NCI-H1105 (cell line): ENCODE measurements at places on chromosomes 12 and 14.
A peak's percentile ranks its signal among the peaks of the same experiment; 100 is the strongest.

DNA sequence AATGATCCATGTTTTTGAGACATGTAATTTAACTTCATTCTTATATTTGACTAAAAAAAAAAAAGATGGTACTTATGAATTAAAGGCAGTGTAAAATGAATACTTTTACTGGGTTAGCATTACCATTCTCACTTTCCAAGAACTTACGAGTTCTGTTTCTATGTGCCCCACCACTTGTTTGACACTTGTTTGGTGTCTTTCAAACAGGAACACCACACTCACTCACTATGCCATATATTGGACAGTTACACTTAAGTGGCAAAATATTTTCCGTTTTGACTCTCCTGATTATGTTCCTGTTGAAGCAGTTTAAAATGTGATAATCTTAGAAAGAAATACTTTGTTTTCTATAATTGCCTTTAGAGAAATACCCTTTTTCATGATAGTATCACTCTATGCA, 56.6 kb upstream of the ATXN7L3B start:
- DNase-seq: no peak

DNA sequence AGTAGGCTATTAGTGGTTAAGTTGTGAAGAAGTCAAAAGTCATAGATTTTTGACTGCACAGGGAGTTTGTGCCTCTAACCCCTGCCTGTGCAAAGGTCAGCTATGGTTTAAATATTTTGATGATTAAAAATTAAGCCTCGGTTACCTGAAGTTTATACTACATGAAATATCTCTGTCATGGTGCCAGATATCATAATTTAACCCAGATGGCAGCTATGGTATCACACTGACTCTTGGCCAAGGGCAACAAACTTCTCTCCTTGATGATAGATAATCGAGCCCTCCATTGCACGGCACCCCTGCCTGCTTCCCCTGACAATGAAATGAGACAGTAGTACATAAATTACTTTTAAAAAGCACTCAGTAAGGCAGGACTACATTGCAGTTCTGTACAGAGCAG, 80.8 kb downstream of the SLC35F4 start:
- no peak for DNase-seq

GRCh38 chr14:99426813-99427346, 53.8 kb downstream of the SETD3 start:
- no peak for DNase-seq

DNA sequence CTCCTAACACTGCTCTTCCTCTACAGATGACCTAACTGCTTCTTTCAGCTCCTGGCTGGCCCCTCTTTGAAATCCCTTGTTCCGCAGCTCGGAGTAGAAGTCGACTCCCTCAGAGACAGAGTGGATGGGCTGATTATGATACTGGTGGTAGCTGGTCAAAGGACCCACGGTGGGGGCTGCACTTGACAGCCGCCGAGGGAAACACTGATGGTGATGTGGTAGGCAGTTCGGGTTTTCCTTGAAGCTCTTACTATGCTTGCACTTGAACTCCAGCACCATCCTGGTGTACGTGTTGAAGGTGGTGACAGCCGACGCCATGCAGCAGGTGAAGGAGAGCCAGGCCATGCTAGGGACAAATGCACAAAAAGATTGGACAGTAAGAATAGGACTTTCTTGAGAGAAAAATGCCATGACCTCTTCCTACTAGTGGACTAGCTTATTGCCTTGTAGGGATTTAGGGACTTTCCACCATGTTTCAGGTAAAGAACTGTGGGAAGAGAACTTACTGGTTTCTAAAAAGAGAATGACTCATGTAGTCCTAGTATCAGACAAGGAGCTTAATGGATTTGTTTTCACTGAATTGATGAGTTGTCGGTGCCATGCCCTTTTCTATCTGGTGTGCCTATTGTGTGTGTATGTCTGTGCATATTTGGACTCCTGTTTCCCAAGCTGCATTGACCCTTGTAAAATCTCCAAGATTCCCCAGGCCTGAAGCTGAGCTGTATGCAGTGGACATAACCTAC, 18.4 kb downstream of the GSG1 start:
- no peak for DNase-seq

GRCh38 chr14:47252802-47253201, 422.6 kb downstream of the MDGA2 start:
- no peak for DNase-seq

GRCh38 chr14:51701951-51702350, 50.2 kb downstream of the FRMD6 start:
- no peak for DNase-seq

- DNase-seq: no peak
Observed at GRCh38 chr14:67050896-67051295, 138.3 kb upstream of the GARIN2 start.

- DNase-seq: no peak
Observed at GRCh38 chr12:66270613-66271012, 31.7 kb upstream of the HELB start.

GRCh38 chr14:25122211-25122610, 72.3 kb upstream of the STXBP6 start:
- DNase-seq: no peak

DNA sequence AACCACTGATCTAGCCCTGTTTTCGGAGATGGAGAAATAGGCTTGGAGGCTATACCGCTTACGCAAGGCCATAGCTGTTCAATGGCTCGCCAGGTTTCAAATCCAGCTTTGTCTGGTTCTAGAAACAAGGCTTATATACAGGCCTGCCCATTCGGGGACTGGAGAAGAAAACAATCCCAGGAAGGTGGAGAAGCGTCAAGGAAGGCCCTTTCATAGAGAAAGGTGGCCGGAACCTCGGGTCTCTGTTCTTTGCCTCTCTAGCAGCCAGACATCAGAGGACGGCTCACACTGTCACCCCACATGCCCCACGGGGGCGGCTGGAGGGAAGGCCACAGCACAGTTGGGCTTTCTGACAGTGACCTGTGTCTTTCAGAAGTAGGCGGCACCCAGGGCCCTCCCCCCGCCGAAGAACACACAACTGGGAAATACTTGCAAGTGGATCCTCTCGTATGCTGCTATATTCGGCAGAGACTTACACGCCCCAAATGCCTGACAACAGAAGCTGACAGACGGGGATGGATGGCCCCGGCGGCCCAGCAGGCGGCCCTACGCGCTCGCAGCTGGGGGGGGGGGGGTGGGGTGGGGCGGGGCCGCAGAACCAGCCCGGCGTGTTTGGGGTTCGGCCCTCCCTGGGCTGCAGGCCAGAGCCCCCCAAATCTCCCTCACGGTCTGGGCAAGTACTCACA, 4.5 kb upstream of the SETD1B start:
- peak; percentile 77 for DNase-seq

DNA sequence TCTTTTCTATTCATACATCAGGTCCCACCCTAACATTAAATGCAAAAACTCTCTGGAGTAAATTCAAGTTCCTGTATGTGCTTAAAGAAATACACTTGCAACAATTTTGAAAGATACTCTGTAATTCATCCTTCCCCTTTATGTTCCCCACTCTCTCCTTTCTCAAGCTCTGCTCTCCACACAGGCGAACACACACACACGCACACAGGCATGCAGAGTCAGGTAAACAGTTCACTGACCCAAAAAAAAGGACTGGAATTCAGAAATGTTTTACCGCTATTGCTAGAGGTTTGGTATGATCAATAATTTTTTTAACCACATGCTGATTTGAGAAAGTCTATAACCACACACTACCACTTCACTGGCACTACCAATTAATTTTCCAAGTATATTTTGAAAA, 152.4 kb upstream of the TMCC3 start:
- no peak for DNase-seq

- DNase-seq: no peak
Observed at GRCh38 chr12:23945249-23945648, 4.2 kb downstream of the SOX5 start.

GRCh38 chr12:99997806-99998205, 13.1 kb upstream of the ANKS1B start:
- DNase-seq: no peak

DNA sequence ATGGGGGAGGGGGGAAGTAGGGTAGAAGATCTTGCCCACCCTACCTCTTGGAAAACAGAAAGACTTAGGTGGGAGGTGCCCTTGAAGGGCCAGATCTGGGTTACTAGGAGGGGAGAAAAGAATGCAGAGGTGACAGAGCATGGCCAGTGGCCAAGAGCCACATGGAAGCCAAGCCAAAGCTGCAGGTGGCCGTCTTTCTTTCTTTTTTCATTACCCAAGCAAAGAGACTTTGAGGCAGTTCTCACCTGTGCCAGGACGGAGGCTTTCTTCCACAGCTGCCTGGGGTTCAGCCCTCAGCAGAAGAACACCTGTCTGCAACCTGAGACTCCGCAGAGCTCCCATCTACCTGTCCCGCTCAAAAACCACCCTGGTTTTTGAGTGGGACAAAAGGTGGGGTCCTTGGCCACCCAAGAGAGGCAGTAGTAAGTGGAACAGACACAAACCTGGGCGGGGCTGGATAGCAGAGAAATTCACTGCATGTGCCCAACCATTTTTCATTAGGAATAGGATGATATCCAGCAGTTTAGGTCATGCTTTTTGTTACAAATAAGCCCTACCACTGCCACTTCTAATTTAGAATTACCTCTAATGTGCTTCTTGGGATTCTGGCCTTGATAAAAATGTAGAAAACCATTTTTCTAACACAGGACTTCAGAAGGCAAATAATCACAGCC, 116.5 kb downstream of the DYRK2 start:
- peak; percentile 80 for DNase-seq

DNA sequence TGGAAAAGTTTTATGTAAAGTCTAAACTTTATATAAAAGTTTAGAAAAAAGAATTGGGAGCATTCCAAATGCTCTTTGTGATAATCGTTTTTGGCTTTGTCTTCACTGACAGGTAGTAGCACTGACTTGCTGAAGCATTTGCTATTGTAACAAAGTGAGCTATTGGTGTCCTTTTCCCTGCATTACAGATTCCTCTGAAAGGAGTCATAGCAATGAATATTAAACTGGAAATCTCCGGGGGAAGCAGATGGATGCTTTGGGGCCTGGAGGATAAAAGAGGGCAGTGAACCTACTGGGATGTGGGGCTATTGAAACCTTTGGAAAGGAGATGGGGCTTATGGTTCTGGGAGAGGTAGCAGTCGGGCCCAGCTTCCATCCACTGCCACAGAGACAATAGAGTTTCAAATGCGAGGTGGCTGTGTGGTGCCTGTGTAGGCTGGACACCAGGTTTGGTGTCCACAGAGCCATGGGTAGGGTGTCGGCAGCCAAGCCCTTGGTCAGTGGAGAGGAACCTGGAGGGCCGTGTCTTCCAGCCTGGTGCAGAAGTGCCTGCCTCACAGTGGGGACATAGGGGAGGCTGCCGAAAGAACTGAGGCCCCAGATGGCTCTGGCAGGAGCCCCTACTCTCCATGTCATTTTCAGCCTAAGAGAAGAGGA, 10.1 kb downstream of the GSG1 start:
- no peak for DNase-seq

GRCh38 chr12:14989790-14990189, 16.9 kb downstream of the PDE6H start:
- DNase-seq: no peak

- DNase-seq: no peak
Observed at GRCh38 chr14:102125546-102125945, 14.2 kb upstream of the WDR20 start.

- DNase-seq: peak; percentile 69
Observed at GRCh38 chr12:1691123-1692007, 495 bp downstream of the ADIPOR2 start.

- DNase-seq: no peak
Observed at GRCh38 chr14:77099425-77100167, 1.5 kb downstream of the CIPC start.

DNA sequence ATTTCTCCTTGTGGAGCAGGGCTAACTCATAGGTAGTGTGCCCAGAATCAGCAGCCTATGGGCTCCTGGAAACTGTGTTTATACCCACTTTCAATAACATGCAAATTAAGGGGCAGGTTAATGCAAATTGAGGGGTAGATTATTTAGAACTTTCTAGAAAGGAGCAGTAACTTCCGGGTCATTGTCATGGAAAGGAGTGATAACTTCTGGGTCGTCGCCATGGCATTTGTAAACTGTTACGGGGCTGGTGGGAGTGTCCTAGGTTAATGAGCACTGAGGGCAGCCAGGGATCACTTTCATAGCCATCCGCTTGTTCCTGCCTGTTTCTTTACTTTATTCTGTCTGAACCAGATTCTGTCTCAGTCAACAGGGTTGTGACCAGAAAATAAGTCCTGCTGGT, 143.3 kb upstream of the RFLNA start:
- no peak for DNase-seq

- no peak for DNase-seq
Observed at GRCh38 chr12:32366714-32367113, 32.6 kb upstream of the FGD4 start.

GRCh38 chr12:40561395-40561966, 130.8 kb upstream of the CNTN1 start:
- DNase-seq: no peak

DNA sequence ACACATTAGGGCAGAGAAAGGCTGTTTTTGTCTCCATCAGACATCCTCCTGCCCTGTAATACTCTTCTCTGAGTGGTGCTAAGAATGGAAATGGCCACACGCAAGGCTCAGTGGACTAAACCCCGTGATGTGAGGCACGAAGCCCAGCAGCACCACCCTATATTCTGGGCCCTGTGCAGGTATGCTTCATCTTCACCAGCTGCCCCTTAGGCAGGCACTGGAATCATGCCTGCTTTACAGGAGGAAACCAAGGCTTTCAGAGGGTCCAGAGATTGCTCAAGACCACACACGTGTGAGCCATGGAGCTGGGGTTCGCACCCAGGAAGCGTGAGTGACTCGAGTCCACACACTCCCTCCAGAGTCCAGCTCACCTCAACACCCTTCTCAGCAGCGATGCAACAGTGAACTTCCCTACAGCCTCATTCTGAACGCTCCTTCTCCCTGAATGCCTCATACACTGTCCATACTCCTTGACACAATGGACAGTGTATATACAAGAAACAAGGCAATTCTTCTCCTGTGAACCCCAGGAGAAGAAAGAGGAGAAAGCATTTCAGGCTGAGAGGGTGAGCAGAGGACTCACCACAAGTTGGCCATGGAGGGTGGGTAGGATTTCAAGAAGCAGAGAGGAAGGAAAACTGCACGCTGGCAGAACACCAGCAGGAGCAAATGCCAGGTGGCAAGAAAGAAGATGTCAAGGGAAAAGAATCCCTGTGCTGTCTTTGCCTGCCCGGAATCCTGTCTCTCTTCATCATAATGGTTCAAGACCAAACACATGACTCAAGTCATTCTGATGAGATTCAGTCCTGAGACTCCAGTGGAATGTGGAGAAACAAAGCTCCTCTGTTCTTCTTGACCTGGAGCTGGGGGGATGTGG, 39.1 kb downstream of the NT5DC3 start:
- DNase-seq: no peak

DNA sequence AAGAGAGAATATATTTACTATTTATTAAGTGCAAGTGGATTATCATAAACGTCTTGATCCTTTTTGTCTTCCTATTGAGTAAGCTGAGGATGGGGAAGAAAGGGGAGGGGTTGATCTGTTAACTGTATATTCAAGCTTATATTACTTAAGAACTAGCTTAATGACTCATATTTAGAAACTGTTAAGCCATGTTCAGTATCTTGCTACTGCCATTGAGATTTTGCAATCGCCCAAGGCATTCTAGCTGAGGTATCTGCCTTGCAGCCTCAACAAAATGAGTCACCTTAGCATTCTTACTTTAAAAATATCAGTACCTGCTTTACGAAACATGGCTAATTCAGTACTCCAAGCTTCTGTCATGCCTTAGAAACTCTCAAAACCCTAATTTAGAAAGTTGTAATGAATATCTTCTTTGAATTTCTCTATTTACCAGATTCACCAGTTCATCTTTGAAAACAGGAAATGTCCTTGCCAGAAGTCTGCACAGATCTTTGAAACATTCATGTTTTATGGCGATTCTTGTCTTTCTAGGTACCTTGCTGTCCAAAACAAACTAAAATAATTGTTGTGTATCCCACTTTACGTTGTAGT, 76.1 kb downstream of the ALG10B start:
- DNase-seq: no peak

GRCh38 chr14:50676814-50677516, 8.9 kb upstream of the SAV1 start:
- no peak for DNase-seq
